ENCODE measurements at places on chromosomes 2 and 18.

GRCh38 chr2:177489719-177490301 lies 97.2 kb downstream of the AGPS start:
- peak; percentile 38 for DNase-seq

DNA sequence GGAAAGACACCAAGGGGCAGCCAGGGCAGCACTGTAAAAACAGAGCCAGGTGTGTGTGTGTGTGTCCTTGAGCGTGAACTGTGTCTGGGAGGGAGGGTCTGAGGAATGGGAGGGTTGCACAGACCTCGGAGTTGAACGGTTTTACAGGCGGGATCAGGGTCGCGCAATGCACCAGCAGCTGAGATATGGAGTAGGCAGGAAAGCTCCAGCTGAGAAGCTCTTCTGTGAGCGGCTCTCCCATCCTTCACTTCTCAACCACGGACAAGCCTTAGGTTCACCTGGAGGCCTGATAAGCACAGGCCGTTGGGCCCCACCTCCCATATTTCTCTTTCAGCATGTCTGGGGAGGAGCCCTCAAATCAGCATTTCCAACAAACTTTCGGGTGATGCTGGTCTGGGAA lies 12.1 kb downstream of the SERTAD2 start:
- no peak for DNase-seq

DNA sequence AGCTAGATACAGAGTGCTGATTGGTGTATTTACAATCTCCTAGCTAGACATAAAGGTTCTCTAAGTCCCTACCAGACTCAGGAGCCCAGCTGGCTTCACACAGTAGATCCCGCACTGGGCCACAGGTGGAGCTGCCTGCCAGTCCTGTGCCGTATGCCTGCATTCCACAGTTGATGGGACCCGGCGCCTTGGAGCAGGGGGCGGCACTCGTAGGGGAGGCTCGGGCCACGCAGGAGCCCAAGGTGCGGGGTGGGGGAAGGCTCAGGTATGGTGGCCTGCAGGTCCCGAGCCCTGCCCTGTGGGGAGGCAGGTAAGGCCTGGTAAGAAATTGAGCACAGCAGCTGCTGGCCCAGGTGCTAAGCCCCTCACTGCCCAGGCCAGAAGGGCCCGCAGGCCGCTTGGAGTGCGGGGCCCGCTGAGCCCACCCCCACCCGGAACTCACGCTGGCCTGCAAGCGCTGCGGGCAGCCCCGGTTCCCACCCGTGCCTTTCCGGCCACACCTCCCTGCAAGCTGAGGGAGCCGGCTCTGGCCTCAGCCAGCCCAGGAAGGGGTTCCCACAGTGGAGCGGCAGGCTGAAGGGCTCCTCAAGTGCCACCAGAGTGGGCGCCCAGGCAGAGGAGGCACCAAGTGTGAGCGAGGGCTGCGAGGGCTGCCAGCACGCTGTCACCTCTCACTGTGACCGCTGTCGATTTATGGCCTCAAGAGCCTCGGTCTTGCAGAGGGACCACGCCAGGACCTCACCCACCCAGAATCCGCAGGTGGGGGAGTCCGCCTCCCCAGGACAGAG lies 76.5 kb downstream of the MEX3C start:
- DNase-seq = no peak

- DNase-seq = no peak
These were observed 11.6 kb downstream of the TRIB2 start for GRCh38 chr2:12728221-12728777.

DNA sequence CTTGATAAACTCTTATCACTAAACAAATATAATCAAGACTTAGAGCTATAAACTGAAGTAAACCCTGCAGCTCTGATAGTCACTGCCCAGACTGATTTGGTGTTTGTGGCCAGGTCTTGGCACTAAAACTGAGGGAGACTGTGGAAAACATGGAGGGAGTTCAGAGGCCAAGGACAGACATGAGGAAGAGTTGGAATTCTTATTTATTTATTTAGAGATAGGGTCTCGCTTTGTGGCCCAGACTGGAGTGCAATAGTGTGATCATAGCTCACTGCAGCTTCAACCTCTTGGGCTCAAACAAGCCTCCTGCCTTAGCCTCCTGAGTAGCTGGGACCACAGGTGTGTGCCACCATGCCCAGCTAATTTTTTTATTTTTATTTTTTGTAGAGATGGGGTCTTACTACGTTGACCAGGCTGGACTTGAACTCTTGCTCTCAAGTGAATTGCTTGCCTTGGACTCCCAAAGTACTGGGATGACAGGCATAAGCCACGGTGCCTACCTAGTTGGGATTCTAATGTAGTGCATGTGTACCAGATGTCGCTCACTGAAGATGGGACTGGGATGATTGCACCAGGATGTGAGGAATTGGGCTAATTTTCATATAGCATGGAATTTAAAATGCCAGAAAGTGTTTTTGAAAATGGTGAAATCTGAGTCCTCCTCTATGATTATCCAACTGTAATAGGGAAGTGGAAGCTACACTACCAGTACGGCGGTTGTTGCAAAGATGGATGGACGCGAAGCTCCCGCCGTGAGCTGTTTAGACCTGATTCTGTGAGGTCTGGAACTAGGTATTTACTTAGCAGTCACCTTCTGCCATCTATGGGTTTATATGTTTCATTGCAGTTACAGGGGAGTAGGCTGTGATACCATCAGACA lies 52.7 kb upstream of the CTLA4 start:
- no peak for DNase-seq

DNA sequence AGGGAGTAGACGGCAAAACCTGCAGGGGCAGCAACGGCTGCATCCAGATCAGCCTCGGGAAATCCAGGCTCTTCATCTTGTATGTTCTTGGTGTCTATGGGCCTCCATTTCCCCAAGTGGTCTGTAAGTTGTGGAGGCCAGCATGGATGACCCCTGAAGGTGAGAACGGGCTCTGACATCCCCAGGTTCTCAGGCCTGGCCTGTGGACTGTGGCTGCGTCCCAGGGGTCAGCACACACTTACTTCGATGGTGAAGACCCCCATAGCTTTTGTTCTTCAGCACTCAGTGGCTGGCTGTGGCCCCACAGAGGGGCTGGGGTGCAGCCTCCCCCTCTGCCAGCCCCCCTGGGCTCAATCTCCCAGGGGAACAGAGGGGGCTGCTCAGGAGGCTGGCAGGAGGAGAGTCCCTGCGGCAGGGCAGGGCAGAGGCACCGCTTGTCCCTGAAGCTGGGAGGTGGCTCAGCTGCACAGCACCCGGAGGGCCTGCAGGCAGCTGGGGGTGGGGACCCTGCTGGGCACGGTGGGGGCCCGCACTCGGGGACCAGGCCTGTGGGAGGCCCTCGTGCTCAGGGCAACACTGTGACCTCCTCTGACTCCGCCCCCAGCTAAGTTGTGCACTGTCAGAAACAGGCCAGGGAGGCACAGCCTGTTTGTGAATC lies 3.8 kb downstream of the SLC66A3 start:
- DNase-seq = no peak

GRCh38 chr2:239199041-239199768 lies 201.6 kb downstream of the HDAC4 start:
- DNase-seq = no peak

GRCh38 chr2:215288112-215288815 lies 23.6 kb upstream of the ATIC start:
- no peak for DNase-seq

DNA sequence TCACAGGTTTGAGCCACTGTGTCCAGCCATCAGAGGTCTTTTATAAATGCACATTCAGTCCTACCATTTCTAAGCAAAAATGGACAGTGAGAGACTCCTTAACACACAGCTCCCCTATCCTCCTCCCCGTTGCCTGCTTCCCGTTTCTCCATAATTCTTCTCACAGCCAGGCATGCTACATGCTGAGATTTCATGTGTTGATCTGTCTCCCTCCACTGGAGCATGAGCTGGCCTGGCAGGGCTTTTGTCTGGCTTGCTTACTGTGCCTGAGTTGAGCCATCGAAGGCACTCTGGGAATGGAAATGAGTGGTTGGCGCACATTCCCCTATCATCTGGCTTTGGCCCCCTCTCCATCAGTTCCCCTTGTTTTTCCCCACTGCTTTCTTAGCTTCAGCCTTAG lies 413.5 kb downstream of the PTPRM start:
- no peak for DNase-seq

GRCh38 chr2:86785456-86785855 lies 5.3 kb downstream of the CD8A start:
- no peak for DNase-seq

DNA sequence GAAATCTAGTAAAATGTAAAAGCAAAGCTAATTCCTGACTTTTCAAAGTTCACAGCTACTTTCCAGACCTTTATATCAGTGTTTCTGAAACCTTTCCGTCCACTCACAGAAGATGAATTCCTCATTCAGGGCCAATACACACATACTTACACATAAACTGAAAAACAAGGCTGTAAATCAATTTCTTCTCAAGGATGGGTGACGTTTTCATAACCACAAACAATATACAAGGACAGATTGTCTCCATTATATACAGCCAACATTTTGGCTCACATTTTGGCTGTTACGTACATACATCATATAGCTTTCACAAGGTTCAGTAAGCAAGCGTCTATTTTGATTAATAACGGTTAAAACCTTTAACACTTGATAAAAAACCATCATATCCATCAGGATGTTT lies 1.4 kb downstream of the RPRD1A start:
- no peak for DNase-seq

DNA sequence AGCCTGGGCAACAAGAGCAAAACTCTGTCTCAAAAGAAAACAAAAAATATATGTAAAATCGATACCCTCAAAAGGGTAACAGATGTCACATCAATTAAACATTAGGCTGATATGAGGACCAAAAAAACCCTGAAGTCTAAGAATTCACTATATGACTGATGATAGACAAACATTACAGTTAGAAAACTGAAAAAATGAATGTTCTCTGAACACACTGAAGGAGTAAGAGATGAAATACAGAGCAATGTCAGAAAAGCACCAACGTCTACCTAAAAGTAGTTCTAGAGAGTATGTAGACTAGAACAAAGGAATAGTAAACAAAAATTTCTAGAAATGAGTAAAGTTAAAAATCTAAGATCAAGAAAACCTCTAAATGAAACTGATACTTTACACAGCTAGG lies 81.9 kb downstream of the SLC66A3 start:
- no peak for DNase-seq

DNA sequence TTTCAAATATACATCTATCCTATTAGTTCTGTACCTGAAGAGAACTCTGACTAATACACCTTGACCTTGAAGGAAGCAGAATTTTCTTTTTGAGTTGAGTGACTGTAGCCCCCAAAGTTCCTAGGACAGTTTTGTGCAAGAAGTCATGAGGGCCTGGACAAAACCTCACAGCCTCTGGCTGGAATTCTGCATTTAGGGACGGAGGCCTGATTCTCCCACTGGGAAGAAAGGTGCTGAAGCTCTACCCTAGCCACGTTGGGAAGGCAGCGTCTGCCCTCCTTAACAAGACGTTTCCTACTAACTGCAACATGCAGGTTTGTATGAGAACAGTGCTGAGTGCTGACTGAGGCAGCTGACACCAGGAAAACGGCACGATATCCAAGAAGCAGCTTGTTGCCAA lies 74.4 kb upstream of the ZCCHC2 start:
- DNase-seq = no peak

DNA sequence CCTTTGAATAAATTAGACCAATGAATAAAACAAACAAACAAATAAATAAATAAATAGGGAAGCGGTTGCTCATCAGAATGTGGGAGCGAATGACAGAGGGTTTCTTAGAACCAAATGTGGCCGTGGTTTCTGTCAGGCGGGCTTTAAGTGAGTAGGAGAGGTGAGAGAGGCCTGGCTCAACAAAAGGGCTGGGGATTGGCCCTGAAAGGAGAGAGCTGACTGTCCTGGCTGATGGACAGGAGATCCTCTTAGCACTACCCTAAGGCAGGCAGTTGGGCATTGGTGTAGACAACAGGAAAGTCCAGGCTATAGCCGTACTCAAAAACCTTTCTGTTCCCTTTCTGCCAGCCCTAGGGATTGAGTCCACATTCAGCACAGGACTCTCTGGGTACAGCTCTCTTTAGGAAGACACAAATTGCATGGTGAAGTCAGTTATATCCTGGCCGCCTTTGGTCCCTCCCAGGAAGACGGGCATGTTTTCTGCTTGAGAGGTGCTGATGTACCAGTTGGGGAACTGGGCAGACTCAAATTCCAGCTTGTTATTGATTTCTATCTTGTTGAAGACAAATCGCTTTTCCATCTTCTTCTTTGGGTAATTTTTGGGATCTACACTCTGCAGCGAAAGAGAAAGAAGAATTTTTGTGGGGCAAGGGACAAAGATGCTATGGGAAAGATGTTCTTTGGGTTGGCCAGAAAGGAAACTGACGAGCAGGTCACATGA lies 6.5 kb downstream of the IL1B start:
- no peak for DNase-seq

GRCh38 chr2:120108749-120109148 lies 95.9 kb downstream of the EPB41L5 start:
- no peak for DNase-seq

DNA sequence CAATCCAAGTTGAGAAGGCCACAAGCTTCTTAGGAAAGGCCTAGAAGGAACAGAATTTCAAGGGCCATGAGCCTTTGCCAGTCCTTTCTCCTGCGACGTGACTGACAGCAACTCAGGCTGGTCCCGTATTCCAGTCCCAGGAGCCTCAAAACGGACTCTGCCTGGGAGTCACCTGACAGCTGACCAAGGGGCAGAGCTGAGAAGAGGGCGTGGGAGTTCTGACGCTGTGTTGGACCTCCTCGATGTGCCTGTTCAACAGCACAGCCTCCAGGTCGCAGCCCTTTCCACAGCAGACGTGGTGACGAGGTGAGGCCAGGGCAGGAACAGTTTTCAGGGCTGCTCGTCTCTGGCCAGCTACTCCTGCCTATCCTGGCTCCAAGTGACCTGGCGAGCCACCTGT lies 37.6 kb downstream of the CENPO start:
- no peak for DNase-seq

DNA sequence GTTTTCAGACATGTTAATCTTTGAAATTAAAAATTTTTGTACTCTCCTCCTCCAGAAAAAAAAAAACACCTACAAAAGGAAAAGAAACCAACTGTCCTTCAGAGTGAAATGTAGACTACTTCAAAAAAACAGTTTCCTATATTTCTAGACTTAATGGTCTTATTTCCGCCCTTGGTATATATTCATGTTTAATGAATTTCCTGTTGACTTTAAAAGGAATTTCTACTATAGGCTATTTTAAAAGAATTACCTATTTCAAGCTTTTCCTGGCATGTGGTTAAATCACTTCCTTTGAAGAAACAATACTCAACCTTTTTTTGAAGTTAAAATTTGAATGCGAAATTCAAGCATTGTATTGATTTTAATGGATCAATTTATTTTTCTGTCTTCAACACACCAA lies 29.2 kb downstream of the GULP1 start:
- no peak for DNase-seq

DNA sequence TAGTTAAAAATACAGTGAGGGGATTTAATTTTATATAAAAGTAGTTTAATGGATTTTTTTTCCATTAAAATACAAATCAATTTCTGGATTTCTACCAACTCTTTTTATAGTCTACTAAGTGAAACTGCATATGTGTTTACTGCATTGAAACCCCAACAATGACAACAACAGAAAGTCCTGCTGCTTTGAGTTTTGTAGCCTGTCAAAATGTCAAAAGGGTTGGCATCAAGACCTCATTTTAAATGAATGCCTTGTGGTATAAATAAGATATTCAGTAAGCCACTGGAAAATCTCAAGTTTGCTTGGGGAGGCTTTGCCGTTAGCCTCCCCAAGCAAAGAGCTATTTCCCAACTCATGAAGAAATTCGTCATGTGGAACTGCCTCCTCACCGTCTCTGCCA lies 440.3 kb upstream of the HNMT start:
- DNase-seq = no peak

All from hippocampal formation (tissue), 2 donors.